M059J (cell line): ENCODE measurements at places on chromosomes 11 and 22. TPM values are rescaled to one million over a fixed set of nuclear protein-coding genes. Genes with fewer than 3 reads are reported as not detected.
A peak's percentile ranks its signal among the peaks of the same experiment; 100 is the strongest.

DNA sequence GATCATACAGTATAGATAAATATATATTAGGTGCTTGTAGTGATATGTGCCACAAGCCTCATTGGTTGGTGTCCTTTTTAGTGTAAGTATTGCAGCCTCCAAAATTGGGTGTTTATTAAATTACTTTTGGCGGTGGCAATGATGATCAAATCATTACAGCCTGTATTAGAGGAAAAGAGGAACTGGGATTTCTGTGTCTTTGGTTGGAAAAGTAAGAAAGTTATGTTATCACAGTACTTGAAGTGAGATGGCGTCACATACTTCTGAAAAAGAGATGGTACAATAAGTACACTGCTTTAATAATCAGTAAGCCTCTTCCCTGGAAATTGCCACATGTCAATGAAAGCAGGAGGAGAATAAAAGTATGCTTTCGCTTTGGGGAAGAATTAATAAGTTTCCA lies 523 bp upstream of the MPZL3 start:
- DNase-seq: no peak

DNA sequence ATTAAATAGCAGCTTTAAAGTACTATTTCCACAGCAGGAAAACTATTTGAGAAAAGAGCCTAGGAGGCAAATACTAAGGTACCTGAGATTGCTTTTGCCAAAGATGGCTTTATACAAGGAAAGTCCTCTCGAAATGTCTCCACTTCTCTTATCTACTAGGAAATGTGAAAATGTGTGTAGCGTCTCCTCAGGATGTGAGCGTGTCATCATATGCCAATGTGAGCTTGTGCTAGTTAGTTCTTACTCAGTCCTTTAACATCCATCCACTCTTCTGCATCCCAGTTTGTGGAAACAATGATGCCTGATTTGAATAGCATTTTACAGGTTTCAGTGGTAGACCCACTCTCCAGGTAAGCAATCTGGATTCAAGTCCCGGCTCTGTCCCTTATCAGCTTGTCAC lies 421.0 kb downstream of the DYNC2H1 start:
- DNase-seq: peak; percentile 61

The ACCSL gene
- not detected in 2 replicates for total RNA-seq

The NCAM1 gene
- not detected in 2 replicates for total RNA-seq

The ARAP1 gene
- total RNA-seq: 17.7 and 44.7 TPM in 2 replicates
